ENCODE measurements at places on chromosomes 12 and 14.
A peak's percentile ranks its signal among the peaks of the same experiment; 100 is the strongest.

DNA sequence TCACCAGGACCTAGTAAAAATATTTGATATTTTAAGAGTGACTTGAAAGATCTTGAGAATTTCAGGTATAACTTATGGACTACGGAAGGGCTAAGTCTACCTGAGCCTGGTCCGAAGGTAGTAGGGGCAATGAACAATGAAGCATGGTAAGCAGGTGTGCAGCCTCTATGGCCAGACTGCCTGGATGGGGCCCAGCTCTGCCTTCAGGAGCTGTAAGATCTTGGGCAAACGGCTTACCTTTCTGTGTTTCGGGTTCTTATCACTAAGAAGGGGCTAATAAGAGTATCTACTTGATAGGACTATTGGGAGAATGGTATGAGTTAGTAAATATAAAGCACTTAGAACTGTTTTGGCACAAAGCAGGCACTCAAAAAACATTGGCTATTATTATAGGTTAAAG lies 19.1 kb upstream of the WASHC3 start:
- DNase-seq: no peak

DNA sequence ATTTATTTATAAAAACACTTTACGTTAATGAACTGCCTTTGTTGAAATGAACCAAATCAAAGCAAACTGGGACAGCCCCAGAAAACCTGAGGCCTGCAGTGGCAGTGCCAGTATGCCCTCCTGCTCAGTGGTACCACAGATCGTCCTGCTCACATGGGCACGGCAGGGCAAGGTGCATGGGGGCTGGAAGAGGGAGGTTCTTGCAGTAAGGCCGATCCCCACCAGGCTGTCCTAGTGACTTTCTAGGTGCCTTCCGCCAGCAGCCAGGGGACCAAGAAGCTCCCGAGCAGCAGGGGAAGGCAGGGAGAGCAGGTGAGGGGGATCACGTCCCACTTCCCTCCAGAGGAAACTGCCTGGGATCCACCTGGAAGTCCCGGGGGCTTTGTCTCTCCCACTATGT lies 63.9 kb downstream of the TESC start:
- no peak for DNase-seq

DNA sequence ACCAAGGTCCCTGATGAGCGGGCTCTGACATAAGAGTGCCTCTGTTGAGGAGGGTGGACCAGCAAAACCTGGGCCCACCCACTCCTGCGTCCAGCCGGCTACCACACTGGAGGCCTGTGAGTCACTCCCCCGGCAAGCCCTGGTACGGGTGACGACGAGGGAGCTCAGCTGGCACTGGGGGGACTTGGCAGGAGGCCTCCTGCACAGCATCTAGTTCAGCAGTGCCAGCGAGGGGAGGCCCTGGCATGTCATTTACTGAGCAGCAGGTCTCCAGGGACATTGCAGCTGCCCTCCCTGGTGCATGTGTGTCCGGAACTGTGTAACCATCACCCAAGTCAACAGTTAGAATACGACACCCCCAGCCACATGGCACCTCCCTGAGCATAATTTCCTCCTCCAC lies 24.4 kb downstream of the CD9 start:
- no peak for DNase-seq

DNA sequence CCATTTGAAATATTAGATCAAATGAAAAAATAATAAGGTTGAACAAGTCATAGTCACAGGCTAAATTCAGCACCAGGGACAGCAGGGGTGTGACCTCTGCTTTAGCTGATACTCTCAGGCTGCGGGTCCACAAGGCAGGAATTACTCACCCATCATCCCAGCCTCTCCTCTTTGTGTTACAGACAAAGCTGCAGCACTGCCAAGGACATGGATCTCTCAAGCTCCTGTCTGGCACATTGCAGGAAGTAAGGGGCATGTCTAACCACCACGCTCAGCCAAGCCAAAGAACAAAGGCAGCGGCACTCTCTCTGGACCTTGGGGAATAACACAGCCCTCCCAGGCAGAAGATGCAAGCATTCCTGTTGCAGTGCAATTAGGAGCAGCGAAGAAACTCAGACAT lies 783.8 kb downstream of the VRK1 start:
- no peak for DNase-seq

DNA sequence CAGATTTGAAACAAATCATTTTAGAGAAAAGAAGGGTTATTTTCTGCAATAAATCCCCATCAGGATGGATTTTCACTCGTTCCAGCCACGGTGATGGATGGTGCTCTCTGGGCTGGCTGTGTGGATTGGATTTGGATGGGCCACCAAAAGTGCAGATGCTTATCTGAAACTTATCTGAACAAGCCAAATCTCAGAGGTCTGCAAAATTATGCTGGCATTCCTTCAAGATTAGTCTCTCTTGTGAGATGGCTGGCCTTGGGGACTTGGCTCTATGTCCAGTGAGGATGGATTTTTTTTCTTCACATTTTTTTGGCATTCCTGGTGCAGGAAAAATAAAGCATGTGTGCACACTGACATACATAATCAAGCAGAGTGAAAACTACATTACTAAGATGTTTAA lies 341.9 kb downstream of the GXYLT1 start:
- no peak for DNase-seq

DNA sequence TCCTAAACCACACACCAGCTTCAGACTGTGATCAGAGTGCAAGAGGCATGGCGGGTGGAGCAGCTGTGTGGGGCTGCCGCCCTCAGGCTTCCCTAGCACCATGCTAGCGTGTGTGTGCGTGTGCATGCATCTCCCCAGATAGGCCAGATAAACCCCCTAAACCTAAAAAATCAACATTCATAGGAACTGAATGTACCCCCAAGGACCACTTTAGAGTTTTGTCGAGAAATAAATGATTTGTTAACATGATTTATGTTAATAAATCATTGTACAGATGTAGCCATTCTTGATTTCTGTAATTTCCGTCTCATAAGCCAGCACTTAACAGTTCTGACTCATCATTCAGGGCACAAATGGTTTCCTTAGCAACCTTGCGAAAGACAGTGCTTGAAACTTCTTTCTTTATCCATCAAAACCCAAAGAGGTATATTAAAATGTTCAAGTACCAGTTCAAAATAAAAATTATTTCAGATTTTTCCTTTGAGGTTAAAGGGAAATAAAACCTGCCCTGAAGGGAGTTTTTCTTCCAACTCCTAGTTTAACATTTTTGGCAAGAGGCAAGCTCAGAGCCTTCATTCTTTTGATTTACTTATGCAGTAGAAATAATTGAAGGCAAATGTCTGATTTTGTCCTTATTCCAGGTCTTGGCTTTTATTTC lies 206.2 kb upstream of the RGS6 start:
- DNase-seq: no peak

- DNase-seq: no peak
These were observed 140.8 kb downstream of the DAD1 start for GRCh38 chr14:22448035-22448904.

DNA sequence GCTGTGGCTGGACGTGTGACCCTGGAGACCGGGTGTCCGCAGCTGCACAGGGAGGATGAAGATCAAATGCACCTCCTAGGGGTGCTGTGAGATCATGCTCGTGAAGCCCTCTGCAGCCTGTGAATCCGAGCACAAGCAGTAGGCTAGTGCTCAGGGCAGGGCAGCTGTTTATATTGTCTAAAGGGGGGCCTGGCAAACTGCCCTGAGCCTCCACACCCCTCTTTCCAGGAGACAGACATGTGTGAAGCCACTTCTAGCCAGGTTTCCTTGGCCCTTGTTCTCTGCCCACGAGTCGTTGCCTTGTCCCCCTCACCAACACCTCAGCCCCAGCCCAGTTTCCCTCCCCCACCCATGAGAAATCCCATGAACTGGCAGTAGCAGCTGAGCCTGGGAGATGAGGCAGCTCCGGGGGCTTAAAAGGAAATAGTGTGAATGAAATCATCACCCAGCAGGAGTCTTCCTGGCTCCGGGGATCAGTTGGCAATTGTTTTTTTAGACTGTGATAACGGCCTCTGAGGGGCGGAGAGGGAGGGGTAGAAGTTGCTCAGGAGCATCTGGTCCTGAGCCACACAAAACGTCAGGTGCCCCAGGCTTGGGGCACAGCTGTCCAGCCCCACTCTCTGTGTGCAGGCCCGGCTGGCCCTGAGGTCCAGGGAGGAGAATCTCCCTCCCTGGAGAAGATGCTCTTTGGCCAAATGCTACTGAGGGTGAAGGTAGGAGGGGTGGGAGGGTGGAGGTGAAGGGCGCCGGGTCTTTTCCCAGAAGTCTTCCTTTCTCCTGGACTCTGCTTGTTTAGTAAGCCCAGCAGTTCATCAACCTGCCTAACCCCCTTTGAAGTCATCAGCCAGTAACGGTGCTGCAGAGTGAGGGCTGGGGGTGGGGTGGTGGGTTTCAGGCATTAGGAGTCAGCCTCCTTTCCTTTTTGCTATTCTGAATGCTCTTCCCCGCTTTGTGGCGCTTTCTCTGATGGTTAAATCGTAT lies 4.0 kb downstream of the FGF6 start:
- no peak for DNase-seq

DNA sequence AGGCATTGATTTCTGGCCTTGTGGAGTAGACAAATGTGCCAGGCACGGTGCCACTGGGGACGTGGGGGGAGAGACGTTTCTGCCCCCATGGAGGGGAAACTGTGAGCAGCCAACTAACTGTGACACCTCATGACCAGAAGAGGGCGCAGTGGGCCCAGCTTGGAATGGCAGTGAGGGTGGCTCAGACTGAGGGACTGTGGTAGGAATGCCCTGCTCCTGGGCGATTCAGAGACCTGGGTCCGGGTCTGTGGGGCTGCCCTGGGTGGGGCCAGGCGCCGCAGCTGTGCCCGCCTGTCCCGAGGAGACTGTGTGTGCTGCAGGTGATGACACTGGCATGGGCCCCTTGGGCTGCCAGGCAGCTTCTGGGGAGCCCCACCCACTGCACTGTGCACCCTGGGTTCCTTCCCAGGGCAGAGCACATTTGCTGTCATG lies 60.6 kb downstream of the SLC25A47 start:
- peak; percentile 56 for DNase-seq

DNA sequence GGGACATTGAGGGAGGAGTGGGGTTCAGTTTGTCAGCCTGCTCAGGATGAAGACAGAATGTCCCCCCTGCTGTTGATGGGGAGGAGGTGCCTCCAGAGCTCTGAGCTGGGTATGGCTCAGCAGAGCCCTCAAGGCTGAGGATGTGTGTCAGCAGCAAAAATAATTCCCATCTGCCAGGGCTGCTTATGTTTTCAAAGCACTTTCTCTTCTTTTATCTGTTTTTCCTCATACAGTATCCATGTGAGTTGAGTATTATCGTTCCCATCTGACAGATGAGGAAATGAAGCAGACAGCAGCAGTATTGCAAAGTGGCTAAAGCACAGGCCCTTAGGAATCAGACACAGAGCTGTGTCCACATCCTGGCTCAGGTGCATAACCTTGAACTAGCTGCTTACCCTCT lies 94.1 kb downstream of the SLC8A3 start:
- no peak for DNase-seq

- DNase-seq: peak; percentile 47
These were observed 178.6 kb downstream of the ADGRD1 start for GRCh38 chr12:131132118-131132892.

- DNase-seq: no peak
These were observed 217.8 kb upstream of the NPAS3 start for GRCh38 chr14:32720927-32721326.

DNA sequence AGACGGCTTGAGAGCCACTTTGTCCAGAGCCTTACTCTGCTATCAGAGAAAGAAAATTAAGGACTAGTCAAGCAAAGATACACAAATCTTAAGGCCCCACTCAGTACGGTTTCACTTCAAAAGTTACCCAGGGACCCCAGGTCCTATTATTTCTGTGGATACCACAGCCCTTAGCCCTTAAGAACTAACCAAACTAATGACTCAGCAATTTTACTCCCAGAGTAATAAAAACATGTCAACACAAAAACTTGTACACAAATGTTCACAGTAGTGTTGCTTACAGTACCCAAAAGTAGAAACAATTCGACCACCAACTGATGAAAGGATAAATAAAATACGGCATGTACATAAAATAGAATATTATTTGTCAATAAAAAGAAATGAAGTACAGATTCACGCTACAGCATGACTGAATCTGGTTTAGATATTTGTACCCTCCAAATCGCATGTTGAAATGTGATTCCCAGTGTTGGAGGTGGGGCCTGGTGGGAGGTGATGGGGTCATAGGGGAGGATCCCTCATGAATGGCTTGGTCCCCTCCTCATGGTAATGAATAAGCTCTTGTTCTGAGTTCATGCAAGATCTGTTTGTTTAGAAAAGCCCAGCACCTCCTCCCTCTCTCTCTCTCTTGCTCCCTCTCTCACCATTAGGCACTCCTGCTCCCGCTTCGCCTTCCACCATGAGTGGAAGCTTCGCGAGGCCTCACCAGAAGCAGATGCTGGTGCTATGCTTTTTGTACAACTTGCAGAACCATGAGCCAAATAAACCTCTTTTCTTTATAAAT lies 30.5 kb downstream of the AREL1 start:
- DNase-seq: no peak

DNA sequence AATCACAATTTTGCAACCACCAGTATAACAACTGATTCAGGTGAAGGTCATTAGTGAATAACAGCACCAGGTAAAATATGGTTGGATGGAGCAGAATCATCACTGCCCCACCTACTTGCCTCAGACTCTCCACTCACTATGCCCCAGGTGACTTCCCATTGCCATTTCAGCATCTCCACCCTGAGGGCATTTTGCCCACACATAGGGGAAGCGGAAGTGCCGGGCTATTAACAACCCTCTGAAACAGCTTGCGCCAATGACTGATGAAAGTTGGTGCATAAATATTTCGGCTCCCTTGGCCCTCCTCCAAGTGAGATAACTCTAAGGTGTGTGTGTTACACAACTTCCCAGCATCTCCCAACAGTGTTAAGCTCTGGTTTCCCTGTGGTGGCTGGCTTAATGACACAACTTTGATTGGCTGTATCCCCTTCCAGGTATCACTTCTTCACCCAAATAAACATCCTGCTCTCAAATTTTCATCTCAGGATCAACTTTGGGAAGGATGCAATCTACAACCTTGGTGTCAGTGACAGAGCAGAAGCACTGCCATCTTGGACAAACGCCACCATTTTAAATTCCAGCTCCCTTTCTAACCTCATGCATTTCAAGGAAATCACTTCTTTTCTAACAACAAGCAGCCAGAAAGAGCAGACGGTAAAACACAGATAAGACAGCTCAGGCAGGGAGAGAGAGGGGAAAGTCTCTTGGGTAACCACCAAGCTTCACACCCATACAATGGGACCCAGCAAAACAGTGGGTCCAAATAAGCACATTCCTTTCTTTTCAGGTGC lies 73.6 kb upstream of the PPP2R5C start:
- DNase-seq: no peak

- no peak for DNase-seq
These were observed 43.4 kb upstream of the ST8SIA1 start for GRCh38 chr12:22377731-22378496.

- DNase-seq: no peak
These were observed 40.4 kb downstream of the SLC38A4 start for GRCh38 chr12:46785382-46785781.

GRCh38 chr12:53181935-53182334 lies 1.2 kb upstream of the CSAD start:
- DNase-seq: no peak

GRCh38 chr12:46831335-46832129 lies 5.7 kb upstream of the SLC38A4 start:
- no peak for DNase-seq

GRCh38 chr12:89160716-89161123 lies 191.6 kb downstream of the DUSP6 start:
- no peak for DNase-seq

GRCh38 chr12:65942102-65942501 lies 117.8 kb downstream of the HMGA2 start:
- DNase-seq: no peak

Data from central memory CD4-positive, alpha-beta T cell (primary cell).